Stimulated activated CD8-positive, alpha-beta memory T cell treated with anti-CD3 and anti-CD28 coated beads, Interleukin-2, amount 100 ng/mL, for 1 hour (primary cell): ENCODE measurements at places on chromosomes 3 and 15.

DNA sequence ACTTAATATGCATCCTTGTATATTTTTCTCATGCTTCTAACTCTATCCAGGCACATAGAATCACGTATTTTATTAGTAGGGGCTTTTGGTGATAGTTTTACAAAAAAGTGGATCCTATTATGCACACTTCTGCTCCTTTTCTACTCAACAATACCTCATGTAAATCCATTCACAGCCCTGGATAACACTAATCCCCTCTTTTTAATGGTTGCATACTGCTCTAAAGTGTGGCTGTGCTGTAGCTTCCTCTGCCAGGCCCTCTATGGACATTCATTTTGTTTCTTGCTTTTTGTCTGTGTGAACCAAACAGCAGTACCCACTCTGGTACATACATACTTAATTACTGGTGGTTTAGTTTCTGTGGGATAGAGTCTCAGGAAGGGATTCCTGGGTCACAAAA, 51.3 kb upstream of the SCAANT1 start:
- DNase-seq: no peak

GRCh38 chr3:49659756-49660155, 14.4 kb upstream of the APEH start:
- DNase-seq: no peak

DNA sequence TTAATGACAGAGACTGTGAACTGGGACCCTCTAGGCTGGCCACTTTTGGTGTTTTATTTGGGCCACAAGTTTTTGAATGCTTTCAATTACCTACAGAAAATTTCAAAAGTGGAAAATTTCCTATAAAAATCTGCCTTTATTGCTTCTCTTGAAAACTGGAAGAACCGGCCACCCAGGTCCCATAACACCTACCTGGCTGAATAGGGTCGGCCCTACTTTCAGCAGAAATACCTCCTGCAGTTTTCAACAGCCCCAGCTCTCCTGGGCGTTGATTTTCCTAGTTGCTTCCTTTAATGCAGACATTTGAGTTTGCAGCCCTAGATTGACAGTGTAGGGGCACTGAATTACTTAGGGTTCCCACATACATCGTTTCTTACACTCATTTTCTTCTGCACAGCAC, 719 bp upstream of the SRPRB start:
- no peak for DNase-seq

DNA sequence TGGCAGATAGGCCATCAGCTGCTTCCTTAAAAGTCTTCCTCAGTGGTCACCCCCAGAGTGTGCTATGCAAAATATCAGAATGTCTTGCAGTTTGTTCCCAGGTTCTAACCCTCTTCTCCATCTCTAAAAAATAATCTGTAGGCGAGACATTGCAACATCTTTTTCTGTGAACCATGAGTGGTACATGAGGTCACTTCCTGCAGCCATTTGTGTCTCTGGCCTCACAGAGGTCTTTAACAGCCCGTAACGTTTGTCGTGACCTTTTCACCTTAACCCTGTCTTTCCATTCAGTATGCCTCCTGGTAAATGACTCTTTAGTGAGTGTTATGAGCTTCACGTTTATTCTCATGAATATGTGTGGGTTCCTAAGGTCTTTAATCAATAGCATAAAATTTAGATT, 145.4 kb downstream of the KLHL25 start:
- no peak for DNase-seq

- DNase-seq: no peak
Observed at GRCh38 chr3:85760342-85760741, 801.6 kb downstream of the CADM2 start.

DNA sequence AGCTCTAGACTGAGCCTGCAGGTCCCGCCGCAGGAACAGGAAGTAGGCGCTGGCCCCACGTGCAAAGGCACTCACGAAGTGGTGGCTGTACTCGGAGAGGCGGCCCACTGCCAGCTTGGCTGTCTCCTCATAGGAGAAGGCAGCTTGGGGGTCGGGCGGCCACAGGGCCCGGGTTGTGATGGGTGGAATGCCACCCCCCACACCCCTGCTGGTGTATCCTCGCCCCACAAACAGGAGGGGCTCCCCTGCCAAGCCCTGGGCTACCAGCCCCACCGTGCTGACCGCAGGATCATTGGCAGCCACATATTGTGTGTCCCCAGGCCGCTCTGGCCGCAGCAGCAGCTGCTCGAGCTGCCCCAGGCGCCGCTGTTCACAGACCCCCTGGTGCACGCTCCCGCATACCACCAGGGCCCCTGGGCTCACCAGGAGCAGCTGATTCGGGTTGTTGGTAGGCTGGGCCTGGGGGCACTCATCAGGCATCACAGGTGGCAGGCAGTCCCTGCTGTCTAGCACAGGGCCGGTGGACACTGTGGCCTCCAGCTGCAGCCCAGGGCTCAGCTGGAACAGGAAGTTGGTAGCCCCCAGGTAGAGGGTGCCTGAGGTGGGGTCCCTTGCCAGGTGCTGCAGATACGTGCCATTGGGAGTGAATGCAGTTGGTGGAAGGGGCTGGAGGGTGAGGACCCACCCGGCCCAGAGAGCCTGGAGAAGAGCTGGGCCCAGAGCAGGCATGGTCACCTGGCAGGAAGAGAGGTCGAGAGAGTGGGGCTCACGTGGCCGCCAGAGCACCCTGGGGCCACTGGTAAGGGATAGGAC, 5.8 kb downstream of the PLXNB1 start:
- no peak for DNase-seq

DNA sequence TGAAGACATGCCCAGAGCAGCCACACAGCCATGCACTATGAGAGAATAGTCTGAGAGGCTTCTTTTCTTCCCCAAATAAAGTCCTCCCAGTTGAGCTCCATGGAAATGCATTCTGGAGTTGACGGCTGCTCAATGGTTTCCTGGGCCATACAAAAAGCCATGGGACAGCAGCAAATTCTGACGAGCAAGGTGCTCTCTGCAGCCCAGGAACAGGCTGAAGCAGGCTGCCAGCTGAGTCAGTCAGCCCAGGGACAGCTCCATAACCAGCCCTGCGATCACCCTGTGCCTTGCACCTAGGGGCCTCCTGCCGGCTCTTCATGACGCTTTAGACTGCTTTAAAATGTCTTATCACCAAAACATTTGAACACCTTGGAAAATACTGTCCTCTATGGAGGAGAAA, 256.3 kb upstream of the CHRNA7 start:
- no peak for DNase-seq

DNA sequence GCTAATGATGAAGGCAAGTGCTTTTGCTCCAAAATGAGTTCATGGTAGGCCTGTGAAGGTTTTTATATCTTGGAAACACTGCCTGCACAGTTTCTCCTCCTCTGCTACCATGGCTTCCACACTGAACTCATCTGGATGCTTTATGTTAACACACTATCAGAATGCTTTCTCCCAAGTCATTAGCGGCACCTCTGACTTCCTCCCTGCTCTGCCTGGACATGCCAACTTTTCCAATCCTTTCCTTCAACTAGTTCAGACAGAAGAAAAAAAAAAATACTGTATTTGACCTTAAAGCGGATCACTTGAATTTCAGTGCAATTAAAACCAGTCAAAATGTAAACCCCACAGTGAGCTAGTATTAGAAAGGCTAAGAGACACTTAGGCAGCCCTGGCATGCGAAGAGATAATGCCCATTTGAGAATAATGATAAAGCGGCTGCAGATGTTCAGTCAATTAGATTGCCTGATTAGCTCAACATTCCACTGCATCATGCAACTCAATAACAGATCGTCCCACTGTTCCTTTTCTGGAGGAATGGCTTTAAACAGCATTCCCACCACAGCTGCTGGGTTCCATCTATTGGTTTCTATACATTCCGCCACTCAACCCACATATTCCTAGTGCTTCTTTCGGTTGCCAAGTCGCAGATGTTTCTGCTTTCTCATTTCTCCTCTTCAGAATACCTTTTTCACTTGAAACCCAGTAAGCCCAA, 51.7 kb downstream of the CNTN3 start:
- DNase-seq: no peak

DNA sequence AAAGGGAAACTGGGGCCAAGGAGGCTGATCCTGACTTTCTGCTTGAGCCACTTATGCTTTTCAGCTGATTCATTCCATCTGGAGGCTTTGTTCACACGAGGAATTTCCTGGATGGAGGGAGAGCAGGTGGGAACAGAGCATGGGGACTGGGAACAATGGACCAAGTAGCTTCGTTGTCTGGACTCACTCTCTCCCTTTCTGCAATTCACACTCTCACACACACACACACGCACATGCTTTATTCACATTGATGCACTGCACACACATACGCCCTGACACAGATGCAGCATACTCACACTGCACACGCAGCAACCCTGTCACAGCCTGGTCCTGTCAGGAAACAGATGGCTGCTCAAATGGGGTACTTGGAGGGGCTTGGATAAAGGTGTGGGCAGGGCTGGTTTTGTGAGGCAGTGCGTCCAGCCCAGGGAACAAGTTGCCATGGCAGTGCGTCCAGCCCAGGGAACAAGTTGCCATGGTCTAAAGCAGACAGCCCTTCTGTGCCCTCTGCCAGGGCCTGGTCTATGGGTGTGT, 19.8 kb upstream of the CHCHD6 start:
- DNase-seq: no peak

- no peak for DNase-seq
Observed at GRCh38 chr3:31671976-31672375, 139.3 kb downstream of the STT3B start.

- no peak for DNase-seq
Observed at GRCh38 chr15:89916660-89917059, 3.9 kb upstream of the ARPIN start.

DNA sequence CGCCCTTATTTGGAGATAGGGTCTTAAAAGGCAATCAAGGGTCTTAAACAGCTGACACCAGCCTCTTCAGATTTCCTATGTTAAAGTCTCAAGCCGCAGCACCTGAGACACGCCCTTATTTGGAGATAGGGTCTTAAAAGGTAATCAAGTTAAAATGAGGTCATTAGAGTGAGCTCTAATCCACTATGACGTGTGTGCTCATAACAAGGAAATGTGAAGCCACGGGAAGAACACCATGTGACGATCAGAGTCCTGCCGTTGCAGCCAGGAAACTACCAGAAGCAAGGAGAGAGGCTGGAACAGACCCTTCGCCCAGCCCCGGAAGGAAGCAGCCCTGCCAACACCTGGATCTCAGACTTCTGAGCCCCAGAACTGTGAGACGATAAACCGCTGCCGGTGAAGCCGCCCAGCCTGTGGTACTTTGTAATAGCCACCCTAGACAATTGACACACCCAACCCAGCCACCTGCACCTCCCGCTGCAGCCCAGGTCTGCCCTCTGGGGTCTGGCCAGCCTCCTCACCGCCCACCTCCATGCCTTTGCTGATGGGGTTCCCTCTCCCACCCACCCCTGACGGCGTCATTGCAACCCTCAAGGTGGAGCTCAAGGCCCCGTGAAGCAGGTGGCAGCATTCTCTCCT, 137.9 kb downstream of the MEGF11 start:
- DNase-seq: no peak

DNA sequence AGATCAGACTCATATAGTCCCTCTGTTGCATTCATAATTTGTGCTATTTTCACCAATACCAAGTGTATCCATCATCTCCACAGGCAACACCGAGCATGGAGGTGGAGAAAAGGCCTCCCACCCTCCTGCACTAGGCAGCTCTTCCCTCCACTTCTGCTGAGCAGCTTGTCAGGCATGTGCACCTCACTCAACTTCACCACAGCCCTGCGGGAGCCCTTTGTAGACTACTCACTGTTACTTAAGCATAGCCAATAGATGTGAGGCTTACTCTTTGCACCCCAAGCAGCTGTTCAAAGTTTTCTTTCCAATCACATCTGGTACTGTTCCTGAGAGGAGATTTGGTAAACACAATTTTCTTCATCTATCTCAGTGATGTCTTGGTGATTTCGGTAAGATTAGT, 16.9 kb upstream of the GUCA1C start:
- DNase-seq: no peak

DNA sequence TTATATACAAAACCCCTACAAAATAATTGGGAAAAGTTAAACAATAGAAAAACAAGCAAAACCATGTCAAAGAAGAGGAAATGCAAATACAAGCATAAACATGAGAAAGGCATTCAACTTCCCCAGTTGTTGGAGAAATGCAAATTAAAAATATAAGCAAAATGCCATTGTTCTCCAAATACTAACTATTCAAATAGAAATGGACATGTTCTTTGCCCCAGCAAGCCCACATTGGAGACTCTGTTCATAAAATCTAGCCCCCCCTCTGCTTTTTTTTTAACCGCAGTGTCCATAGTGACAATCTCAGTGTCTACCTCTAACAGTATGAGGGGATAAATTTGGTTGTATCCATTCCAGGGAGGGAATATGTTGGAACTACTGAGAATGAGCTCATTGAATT, 59.7 kb upstream of the LCTL start:
- DNase-seq: no peak

DNA sequence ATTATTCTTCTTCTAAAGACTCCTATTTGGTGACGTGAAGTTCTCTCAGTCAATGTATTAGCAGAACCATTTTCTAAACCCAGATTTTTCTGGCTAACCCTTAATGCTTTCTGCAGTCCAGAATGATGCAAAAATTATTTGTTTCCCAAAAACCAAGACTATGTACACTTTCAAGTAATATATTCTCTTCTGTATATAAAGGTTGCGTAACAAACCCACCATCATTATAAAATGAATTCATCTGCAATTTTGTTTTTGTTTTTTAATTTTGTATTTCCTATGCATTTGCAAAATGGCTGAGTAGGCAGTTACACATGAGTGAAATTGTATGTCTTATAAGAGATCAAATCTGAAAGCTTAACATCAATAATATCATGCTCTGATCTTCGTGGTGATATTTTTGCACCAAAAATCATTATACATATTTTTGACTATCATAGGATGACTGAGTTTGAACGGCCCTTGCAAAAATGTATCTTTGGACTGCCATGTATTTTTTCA, 593.6 kb downstream of the ZIC1 start:
- DNase-seq: no peak

DNA sequence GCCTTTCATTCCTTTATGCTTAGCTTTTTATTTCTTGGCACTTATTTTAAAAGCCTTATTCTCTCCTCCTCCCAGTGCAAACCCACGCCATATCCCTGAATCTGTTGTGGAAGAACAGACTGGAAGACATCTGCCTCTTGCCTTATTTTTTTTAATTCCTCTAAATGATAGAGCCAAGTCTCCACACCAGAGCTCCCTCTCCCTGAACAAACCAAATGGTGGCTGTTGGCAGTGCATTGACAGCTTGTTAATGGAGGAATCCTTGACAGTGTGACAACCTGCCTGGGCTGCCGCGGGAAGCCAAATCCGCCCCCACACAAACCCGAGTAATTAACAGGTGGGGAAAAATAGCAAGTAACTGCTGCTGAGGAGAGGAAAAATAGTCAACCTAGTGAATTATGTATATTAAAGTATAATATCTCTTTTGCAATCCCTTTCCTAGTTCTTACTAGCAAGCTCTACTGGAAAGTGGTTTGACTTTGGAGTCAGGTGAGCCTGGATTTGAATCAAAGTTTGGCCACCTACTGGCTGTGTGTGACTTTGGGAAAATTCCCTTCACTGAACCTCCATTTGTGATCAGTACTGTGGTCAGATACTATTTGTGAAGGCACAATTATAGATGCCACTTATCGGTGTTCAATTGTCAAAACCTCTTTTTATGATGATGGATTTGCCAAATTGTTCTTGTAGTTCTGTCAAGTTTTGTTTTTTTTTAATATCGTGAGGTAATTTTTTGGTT, 589.6 kb downstream of the PDCD6IP start:
- DNase-seq: no peak

GRCh38 chr3:186354100-186354499, 7.9 kb downstream of the DGKG start:
- DNase-seq: no peak

- DNase-seq: no peak
Observed at GRCh38 chr15:57421551-57421950, 45.2 kb downstream of the CGNL1 start.
